ENCODE measurements at places on chromosomes 5 and 9.

GRCh38 chr5:61768692-61769281 is 436.7 kb downstream of the ZSWIM6 start:
- DNase-seq, result peak; percentile 2

DNA sequence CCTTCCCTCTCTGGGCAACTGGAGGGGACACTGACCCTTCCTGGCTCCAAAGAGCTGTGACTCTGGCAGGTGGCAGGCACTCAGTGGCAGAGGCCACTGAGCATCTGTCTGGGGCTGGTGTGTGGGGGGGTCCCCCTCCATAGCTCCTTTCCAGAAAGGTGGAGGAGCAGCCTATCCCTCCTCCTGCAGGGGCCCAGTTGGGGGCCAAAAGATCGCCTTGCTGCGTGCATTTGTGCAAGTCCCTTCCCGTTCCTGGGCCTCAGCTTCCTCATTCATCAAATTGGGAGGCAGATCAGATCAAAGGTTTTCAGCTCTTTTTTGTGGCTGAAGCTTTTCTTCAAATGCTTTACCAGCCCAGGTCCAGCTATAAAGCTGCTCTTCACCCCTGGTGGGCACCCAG is 77.7 kb downstream of the NTNG2 start:
- no peak for DNase-seq

DNA sequence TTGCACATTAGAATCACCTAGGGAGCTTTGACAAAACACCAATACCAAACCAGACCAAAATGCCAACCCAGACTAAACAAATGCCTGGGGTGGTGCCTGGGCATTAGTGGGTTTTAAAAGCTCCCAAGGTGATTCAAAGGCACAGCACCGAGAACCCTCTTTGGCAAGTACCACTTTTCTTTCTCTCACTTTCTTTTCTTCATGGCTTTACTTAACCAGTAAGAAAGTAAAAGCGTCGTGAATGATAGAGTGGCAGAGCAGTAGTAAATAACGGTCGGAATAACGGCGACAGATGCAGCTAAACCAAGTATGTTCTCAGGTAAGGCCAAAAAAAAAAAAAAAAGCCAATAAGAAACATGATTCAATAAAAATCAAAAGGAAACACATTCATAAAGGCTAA is 49.5 kb downstream of the ZNF608 start:
- no peak for DNase-seq

GRCh38 chr5:78574131-78574673 is 74.4 kb downstream of the LHFPL2 start:
- DNase-seq, result no peak

- DNase-seq, result no peak
Measured at GRCh38 chr9:130845901-130846481, 10.9 kb downstream of the ABL1 start.

DNA sequence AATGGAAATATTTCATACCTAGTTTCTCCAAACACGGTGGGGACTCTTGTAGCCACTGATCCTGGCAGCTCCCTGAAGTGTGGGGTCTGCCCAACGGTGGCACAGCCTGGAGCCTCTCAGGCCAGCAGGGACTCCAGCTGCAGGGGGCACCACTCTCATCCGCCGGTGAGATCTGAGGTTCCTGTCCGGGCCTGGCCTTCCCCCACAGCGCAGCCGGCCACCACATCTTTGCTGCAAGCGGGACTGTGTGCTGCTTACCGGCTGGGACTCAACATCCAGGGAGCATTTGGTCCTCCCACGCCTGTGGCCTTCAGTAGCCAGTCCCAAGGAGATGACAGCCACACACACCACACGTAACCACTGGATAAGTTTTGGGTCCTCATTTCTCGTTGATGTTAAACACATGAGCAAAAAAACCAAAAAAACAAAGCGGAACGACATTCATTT is 7.7 kb upstream of the NKX2-5 start:
- no peak for DNase-seq

- DNase-seq, result no peak
Measured at GRCh38 chr5:107251151-107251550, 419.6 kb downstream of the EFNA5 start.

DNA sequence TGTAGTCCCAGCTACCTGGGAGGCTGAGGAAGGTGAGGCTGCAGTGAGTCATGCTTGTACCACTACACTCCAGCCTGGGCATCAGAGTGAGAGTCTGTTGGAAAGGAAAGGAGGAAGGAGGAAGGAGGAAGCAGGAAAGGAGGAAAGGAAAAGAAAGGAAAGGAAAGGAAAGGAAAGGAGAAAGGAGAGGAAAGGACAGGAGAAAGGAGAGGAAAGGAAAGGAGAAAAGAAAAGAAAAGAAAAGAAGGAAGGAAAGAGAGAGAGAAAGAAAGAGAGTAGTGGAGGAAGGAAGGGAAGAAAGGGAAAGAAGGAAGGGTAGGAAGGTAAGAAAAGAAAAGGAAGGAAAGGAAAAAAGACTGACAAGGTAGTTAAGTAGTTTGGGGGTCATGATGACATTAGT is 162.6 kb upstream of the SLC12A2 start:
- DNase-seq, result no peak

DNA sequence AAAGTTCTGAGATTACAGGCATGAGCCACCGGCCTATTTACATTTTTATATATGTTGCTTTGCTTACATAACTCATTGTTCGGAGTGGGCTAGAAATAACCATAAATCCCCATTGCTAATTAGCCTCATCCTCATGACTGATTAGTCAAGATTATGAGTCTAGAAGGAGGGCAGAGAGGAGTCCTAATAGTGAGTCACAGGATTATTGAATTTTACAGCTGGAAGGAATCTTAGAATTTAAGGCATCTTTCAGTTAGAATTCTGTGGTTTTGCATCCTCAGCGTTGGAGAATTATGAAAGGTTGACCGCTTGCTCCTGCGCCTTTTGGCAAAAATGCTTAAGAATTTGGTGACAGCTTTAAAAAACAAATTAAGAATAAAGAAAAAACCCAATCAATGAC is 2.6 kb upstream of the PBX3 start:
- no peak for DNase-seq

- DNase-seq, result no peak
Measured at GRCh38 chr5:2251751-2252150, 369.0 kb upstream of the IRX4 start.

- no peak for DNase-seq
Measured at GRCh38 chr9:73178044-73178443, 26.4 kb downstream of the ANXA1 start.

DNA sequence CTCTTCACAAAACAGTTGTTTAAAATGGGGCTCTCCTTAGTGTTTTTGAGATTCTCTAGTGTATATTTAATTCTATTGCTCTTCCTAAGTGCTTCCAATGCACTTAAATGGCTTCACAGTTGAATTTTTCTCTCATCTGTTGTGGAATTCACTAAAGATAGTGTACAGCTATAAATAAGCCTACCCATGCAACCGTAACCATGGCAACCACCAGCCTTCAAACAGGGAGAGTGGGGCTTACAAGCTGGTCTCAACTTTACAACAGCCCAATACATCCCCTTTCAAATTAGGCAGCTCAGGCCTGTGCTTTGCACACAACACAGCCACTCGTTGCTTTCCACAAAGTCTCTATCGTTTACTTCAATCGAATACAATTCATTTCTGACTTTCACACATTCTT is 144.0 kb upstream of the PLPPR1 start:
- no peak for DNase-seq

- DNase-seq, result no peak
Measured at GRCh38 chr5:1037123-1037670, 28.6 kb downstream of the NKD2 start.

DNA sequence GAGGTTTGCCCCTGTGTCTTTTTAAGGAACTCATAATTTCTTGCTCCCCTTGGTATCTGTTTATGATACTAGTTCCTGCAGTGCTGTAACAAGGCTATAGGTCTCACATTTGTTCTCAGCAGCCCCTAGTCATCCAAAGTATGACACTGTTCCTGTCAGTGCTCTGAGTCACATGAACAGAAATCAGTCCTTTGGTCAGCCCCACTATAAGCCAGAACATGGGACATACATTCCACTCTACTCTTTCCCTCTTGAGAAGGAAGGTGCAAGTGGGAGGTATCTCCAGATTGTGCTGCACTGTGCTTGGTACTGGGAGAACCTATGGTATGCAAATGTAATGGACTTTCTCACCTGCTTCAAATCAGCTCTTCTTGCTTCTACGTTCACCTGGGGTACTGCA is 87.0 kb downstream of the IARS1 start:
- DNase-seq, result no peak
